ENCODE measurements at places on chromosomes 13 and 19.

- DNase-seq = no peak
These were observed 37.4 kb upstream of the TEX29 start for GRCh38 chr13:111282997-111283396.

DNA sequence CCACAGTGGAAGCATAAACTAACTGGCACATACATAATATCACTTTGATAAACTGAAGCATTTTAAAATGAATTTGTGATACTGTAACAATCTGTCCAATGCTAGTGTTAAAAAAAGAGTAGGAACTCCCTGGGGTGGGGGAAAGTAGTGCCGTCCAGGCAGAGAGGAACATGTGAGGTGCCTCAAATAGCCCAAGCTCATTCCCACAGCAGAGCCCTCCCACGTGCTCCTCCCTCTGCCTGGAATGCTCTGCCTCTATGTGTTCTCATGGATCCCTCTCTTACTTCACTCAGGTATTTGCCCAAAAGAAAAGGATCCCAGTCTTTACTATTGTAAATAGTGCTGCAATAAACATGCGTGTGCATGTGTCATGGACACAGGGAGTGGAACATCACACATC, 188.1 kb downstream of the NHLRC3 start:
- no peak for DNase-seq

DNA sequence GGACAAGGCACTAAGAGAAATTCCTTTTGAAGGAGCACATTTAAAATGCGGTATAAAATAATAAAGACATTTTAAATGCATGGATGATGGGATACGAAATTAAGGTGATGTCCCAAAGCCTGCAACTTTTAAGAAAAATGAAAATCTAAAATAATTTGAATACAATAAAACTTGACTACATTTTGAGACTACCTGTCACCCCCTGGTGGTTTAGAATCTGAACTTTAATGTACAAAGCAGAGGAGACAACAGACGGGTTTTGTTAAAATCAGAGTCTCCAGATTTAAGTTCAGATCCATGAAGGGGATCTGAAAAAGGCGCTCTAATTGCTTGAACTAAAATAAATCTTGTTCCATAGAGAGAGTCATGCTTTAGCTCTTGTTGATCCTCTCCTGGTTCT, 1129.3 kb upstream of the PCDH20 start:
- DNase-seq = no peak

DNA sequence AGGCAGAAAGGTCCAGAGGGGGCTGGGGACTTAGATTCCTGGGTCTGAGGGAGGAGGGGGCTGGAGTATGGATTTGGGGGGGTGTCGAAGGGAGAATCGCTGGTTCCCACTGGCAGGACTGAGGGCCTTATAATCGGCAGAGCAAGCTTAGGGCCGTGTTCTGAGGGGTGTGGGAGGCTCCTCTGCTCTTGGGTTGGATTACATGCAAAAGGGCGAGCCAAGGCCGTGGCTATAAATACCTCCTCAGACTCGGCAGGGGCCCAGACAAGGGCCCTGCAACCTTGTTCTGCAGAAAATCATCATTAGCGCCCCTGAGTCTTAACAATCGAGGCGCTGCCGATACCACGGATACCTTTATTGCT, 707 bp upstream of the MAMSTR start:
- DNase-seq = no peak

GRCh38 chr13:25518441-25518840, 146.7 kb downstream of the ATP8A2 start:
- DNase-seq = no peak

GRCh38 chr13:47146991-47147811, 250.3 kb upstream of the HTR2A start:
- DNase-seq = no peak

GRCh38 chr13:23898101-23898500, 799 bp upstream of the C1QTNF9B start:
- no peak for DNase-seq

DNA sequence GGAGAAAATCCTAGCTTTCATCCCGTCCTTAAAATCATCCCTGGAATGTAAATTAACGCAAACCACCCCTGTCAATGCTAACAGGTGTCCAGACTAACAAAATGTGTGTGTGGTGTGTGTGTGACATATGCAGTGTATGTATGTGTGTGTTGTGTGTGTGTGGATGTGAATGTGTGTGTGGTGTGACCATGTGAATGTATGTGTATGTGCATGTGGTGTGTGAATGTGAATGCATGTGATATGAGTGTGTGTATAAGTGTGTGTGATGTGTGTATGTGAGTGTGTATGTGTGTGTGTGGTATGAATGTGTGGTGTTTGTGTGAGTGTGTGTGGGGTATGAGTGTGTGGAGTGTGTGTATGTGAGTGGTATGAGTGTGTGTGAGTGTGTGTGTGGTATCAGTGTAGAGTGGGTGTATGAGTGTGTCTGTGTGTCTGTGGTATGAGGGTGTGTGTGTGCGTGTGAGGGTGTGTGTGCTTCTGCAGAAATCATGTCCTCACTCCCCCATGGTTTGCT, 190.8 kb downstream of the TEX29 start:
- no peak for DNase-seq

GRCh38 chr13:44583137-44583536, 7.0 kb upstream of the TSC22D1 start:
- no peak for DNase-seq

GRCh38 chr19:49200238-49200862, 42.8 kb downstream of the TRPM4 start:
- no peak for DNase-seq

- no peak for DNase-seq
These were observed 74.7 kb upstream of the TEX29 start for GRCh38 chr13:111245576-111246384.

- DNase-seq = no peak
These were observed 458 bp upstream of the ATP8A2 start for GRCh38 chr13:25371158-25371874.

GRCh38 chr13:100597253-100597652, 8.7 kb upstream of the GGACT start:
- DNase-seq = no peak

DNA sequence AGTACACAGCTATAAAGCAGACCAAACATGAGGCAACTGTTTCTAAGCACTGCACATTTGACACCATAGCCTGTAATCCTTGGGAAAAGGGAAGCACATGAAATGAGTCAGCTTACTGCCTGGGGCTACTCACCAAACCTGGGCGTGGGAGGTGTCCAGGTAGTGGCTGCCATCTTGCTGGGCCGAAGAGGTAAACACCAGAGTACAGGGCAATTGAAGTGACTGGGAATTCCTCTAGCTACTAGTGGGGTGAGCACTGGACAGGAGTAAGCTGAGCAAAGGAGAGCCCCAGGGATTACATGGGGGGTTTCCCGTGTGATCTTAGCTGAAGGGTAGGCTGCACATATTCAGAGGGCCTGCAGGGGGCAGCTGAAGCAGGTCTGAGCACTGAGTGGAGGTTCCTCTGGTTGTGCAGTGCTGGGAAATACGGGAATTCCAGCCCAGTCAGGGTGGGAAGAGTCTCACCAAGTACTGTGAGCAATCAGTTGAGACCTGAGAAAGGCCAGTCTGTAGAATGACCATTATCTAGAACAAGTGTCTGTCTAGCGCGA, 140.5 kb downstream of the SLC7A1 start:
- no peak for DNase-seq

- DNase-seq = no peak
These were observed 1362.8 kb downstream of the SLITRK5 start for GRCh38 chr13:89034015-89034414.

GRCh38 chr13:113367771-113368170, 3.8 kb upstream of the GRTP1 start:
- DNase-seq = no peak

DNA sequence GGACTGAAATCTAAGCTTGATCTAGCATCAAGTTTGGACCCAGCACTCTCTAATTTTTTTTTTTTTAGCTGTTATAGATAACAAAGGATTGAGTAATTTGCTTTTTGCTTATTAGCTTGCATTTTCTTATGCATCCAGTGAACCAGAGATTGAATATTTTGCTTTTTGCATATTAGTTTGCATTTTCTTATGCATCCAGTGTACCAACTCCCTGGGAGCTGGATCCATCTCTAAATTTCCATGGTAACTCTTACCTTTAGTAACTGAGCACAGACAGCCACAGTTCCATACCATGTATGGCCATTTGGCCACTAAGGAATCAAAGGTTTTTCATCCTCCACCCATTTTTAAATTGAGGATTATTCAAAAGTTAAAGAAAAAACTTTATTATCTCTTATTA, 8.7 kb upstream of the ZNF548 start:
- DNase-seq = no peak

GRCh38 chr19:34471906-34472700, 9.5 kb upstream of the WTIP start:
- DNase-seq = no peak

DNA sequence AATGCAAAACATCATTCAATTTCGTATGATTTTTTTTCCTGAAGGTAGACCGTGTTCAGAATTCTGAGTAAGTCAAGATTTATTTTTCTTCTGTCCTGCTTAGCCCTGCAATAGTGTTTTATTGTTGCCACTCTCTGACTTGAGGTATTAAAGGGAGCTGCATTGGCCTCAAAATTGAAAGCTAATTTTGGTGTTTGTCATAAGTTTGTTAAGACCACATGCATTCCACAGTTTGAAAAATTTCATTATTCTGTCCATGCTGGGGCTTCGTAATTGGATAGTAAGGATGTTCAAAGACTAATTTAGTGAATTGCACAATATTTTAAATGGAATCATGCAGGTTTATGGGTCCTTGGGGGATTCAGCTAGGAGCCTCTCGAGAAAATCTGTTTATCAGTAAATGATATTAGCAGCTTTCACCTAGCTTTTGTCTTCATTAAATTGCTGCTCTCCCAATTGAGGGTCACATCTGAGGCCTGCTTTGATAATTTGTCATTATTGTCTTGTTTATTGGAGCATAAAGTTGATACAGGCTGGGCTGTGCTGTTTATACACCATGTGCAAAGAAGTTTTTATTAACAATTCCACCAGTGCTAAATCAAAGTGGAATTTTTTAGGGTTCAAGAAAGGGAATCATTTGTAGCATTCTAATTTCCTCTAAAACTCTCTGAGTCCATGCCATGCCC, 339.8 kb upstream of the OBI1 start:
- no peak for DNase-seq

DNA sequence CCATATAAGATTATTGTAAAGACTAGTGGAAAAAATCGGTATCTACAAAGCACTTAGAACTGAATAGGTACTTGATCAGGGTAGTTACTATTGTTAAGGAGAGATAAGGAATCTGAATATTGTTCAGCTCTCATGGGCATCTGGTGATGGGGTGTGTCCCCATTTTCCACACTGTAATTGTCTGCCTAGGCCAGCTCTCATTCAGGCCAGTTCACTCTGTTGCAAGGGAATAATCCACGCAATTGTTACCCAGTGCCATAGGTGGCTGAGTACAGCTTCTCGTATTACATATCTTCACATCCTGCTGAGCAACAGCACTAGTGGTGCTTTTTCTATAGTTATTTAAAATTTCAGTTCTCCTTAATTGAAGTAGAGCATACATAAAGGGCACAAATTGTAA, 45.6 kb upstream of the C13orf42 start:
- DNase-seq = no peak

DNA sequence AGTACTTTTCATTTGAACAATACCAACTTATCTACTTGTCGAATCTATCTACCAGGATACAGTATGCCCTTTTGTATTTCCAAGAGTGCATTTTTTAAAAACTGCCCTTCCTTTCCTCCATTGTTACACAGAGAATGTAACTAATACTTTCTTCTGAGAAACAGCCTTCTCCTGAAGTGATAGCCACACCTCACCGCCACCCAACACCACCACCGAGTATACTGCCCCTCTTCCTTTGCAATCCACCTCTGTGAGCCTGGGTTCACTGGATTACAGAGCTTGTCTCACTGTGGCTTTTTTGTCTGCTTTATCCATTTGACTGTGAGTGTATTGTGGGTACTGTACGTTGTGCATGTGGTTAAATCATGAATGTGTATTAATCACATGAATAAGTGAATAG, 305.4 kb downstream of the KLF12 start:
- DNase-seq = no peak

GRCh38 chr13:66879988-66880387, 350.1 kb downstream of the PCDH9 start:
- no peak for DNase-seq

- no peak for DNase-seq
These were observed 15.9 kb upstream of the CEACAM1 start for GRCh38 chr19:42544146-42544545.

GRCh38 chr19:772063-772462, 21.2 kb downstream of the MISP start:
- DNase-seq = no peak

DNA sequence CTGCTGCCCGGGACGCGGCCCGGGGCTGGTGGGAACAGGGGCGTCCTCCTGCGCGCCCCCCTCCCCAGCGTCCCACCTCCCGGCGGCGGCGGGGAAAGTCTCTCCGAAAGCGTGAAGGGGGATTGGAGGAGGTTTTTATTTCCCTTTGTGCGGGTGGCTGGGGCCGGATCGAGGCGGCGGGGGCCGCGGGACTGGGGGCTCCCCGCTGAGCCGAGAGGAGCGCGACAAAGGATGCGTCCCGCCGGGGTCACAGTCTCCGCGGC, 132 bp downstream of the SHD start:
- DNase-seq = no peak

DNA sequence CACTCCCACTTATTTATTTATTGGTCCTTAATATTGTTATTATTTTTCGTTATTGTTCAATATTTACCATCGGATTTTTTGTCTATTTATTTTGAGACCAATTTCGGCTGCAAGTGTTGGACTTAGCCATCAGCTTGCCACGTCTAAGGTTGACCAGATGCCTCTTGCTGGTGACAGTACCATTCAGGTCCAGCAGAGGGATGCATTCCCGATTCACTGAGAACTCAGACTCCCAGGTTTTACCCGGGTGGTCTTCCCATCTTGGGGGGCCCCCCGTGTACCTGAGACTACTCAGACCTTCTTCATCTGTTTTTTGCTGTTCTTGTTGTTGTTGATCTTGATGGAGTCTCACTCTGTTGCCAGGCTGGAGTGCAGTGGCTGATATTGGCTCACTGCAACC, 1435.2 kb downstream of the UQCRFS1 start:
- no peak for DNase-seq

GRCh38 chr19:17716309-17716929, 2.9 kb upstream of the MAP1S start:
- DNase-seq = no peak

GRCh38 chr19:9427941-9428340, 7.4 kb downstream of the ZNF266 start:
- no peak for DNase-seq

GRCh38 chr19:30488191-30488590, 116.0 kb downstream of the ZNF536 start:
- no peak for DNase-seq

Data from stimulated activated CD8-positive, alpha-beta memory T cell treated with anti-CD3 and anti-CD28 coated beads, Interleukin-2, amount 100 ng/mL, for 1 hour (primary cell).